Stimulated activated CD4-positive, alpha-beta T cell treated with anti-CD3 and anti-CD28 coated beads, Interleukin-15, amount 100 ng/mL, for 24 hours (primary cell): ENCODE measurements at places on chromosomes 11 and 22.

- DNase-seq = no peak
Observed at GRCh38 chr22:39356464-39356863, 6.7 kb downstream of the SYNGR1 start.

- peak; percentile 45 for DNase-seq
Observed at GRCh38 chr11:69841859-69842698, 22.9 kb upstream of the FGF3 start.

DNA sequence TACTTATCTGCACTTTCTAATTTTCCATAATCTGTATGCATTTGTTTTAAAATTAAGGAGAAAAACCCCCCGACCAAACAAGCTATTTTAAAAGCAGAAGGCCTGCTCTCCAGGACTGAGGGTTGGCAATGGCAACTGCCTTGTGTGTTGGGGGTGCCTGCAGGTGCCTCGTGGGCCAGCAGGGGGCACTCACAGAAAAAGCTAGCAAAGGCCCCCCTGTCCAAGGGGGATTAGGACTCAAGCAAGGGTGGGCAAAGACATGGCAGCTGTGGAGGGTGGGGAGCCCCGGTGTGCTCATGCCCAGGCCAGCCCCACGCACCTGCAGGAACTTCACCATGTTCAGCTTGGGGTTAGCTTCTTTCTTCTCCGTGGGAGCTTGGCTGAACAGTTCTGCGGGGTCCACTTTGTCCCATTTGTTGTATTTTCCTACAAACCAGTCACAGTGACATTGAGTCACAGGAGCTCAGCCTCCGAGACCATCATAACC is 10.3 kb downstream of the TOP3B start:
- peak; percentile 69 for DNase-seq

DNA sequence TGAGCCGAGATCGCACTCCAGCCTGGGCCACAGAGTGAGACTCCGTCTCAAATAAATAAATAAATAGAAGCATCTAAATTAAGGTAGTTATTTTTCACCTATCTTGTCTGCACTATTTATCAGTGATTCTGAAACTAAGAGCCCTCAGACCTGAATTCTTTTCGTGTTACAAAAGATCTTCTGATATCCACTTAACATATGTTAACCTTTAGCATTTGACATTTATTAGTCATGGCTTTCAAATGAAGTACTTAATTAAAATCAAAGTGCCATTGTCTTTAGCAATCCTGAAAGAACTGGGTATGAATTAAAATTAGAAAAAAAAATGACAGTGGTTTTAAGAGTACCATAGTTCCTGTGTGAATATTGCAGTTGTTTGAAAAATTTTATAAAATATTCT is 99.1 kb upstream of the TIMP3 start:
- no peak for DNase-seq

GRCh38 chr22:33666279-33666960 is 253.9 kb downstream of the LARGE1 start:
- DNase-seq = no peak

DNA sequence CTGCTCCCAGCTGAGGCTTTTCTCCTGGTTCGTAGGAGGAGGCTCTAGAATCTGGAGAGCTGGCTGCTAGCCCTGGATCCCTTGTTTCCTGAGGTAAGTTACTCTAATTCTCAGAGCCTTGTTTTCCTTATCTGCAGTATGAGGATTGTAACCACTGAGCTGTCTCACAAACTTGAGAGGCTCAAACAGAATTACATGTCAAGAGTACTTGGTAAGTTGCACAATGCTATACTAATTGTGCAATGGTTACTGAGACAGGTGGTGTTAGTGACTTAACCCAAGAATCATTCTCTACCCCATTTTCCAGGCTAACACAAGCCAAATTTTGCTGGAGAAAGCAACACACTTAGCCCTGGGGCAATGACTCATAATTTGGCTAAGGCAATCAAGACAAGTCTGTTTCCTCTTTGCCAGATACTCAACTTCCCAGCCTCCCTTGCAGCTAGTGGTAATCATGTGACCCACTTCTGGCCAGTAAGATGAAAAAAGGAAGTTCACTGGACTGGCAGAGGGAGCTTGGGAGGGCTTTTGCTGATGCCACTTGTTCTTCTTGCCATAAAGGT is 348.0 kb downstream of the TENM4 start:
- no peak for DNase-seq

DNA sequence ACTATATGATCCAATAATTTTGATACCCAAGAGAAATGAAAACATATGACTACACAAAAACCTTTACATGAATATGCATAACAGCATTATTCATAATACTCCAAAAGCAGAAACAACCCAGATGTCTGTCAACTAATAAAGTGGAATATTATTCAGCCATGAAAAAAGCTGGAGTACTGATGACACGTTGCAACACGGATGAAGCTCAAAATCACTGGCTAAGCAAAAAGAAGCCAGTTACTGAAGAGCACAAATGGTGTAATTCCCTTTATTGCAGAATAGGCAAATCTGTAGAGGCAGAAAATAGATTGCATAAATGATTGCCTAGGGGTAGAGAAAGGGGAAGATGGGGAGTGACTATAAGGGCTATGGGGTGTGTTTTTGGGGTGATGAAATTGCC is 117.6 kb upstream of the FGF3 start:
- DNase-seq = no peak

GRCh38 chr11:78078218-78079167 is 1.2 kb downstream of the NDUFC2 start:
- no peak for DNase-seq

GRCh38 chr22:47552541-47553205 is 790.2 kb downstream of the TBC1D22A start:
- no peak for DNase-seq

- no peak for DNase-seq
Observed at GRCh38 chr11:133149698-133150097, 382.6 kb downstream of the OPCML start.

- DNase-seq = no peak
Observed at GRCh38 chr11:107821199-107821927, 37.2 kb downstream of the SLC35F2 start.

- no peak for DNase-seq
Observed at GRCh38 chr22:47593911-47594311, 831.5 kb downstream of the TBC1D22A start.

GRCh38 chr11:81913793-81914192 is 819.9 kb downstream of the FAM181B start:
- no peak for DNase-seq

DNA sequence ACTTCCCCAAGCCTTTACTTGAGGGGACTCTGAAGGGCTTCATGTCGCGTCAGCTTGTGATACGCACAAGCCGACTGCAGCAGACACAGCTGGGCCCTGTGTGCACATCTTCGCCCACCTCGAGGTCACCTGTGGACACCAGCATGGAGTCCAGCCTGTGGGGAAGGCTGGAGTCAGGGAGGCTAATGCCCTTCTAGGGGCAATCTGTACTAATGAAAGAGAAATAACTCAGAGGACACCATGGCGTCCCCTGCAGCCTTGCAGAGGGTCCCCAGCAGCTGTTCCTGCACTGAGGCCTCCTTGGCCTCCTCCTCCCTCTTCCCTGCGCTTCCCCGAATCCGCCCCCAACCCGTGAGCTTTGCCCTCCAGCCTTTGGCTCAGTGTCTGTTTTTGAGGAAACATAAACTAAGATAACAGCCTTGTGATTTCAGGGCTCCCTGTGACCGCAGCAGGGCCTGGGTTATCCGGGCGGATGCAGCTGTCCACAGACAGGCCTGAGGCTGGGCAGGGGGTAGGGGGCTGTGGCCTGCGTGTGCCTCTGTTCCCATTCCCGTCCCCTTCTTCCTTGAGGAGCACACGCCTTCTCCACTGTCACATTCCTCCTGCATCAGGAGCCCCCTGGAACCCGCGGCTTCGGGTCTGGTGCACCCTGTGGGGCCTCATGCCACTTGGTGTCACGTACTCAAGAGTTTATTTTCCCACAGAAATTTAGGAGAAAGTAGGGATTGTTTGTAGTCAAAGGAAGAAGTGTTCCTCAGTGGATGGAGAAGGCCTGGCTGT is 25.0 kb downstream of the KRTAP5-5 start:
- DNase-seq = no peak

GRCh38 chr11:21072558-21072957 is 403.2 kb downstream of the NELL1 start:
- no peak for DNase-seq

GRCh38 chr11:45982656-45983470 is 60.4 kb downstream of the LARGE2 start:
- DNase-seq = peak; percentile 55

GRCh38 chr11:10476342-10476741 is 21.3 kb downstream of the AMPD3 start:
- no peak for DNase-seq

- DNase-seq = no peak
Observed at GRCh38 chr11:118076754-118077281, at the start of gene TMPRSS4. TSS of gene TMPRSS4 (plus strand) at chr11:118077078. CDS start at chr11:118077303, 225 bp downstream.

DNA sequence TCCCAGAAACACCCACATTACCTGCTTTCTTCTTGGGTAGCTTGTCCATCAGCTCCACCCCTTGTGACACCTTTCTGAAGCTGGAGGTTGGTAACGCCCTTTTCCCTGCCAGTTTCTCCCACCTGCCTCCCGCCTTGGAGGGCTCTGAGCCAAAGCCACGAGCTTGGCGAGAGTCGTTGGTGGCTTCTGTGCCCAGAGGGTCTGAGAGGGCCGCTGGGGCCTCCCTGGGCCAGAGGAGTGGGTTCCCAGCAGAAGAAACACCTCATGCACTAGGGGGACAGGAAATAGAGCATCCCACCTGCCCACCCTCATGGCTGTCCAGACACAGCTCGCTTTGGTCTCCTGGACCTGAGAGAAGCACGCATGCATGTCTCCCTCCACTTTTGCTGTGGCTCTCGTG is 37.9 kb downstream of the B3GAT1 start:
- DNase-seq = no peak

GRCh38 chr11:100442017-100442416 is 245.1 kb upstream of the ARHGAP42 start:
- DNase-seq = no peak

- no peak for DNase-seq
Observed at GRCh38 chr11:17163736-17164135, 44.0 kb downstream of the PIK3C2A start.

GRCh38 chr11:61910187-61911127 is 6.9 kb downstream of the RAB3IL1 start:
- no peak for DNase-seq

- no peak for DNase-seq
Observed at GRCh38 chr22:37634417-37634924, 5.0 kb upstream of the SH3BP1 start.

- no peak for DNase-seq
Observed at GRCh38 chr22:41175546-41175945, 29.6 kb upstream of the L3MBTL2 start.

- no peak for DNase-seq
Observed at GRCh38 chr11:36848660-36849059, 250.6 kb upstream of the RAG2 start.

GRCh38 chr22:17743661-17744411 is 30.4 kb downstream of the BID start:
- DNase-seq = no peak

- no peak for DNase-seq
Observed at GRCh38 chr11:13850231-13851005, 112.1 kb upstream of the SPON1 start.

- peak; percentile 49 for DNase-seq
Observed at GRCh38 chr22:46052801-46053562, 76.0 kb upstream of the WNT7B start.
